ENCODE measurements at places on chromosomes 7 and 10. TPM values are rescaled to one million over a fixed set of nuclear protein-coding genes. Genes with fewer than 3 reads are reported as not detected.

The NANOS1 gene
- total RNA-seq = under 0.01 TPM

The HOGA1 gene
- not detected for total RNA-seq

- H3K27ac ChIP-seq = no peak overlapping the region
- no peak for DNase-seq
- no peaks in the 10 kb centered on the region for H3K4me1 ChIP-seq
- H3K4me3 ChIP-seq = no peak overlapping the region
- H3K36me3 ChIP-seq = no peaks in the 10 kb centered on the region
These were observed 300.8 kb downstream of the GRID1 start for GRCh38 chr10:86065711-86066251.

- H3K27me3 ChIP-seq = no peaks in the 10 kb centered on the region
- no peaks in the 10 kb centered on the region for H3K36me3 ChIP-seq
- H3K4me1 ChIP-seq = peaks cover 16% of the 10 kb centered on the region
- H3K4me3 ChIP-seq = no peak overlapping the region
These were observed 14.8 kb downstream of the USP54 start for GRCh38 chr10:73576178-73576889.

GRCh38 chr7:12517451-12517850, 53.1 kb upstream of the SCIN start:
- H3K4me1 ChIP-seq = no peaks in the 10 kb centered on the region
- peaks cover 30% of the 10 kb centered on the region for H3K27me3 ChIP-seq

Data from GM23248 (cell line).